GM23338 (cell line): ENCODE measurements at places on chromosomes 4 and X.

DNA sequence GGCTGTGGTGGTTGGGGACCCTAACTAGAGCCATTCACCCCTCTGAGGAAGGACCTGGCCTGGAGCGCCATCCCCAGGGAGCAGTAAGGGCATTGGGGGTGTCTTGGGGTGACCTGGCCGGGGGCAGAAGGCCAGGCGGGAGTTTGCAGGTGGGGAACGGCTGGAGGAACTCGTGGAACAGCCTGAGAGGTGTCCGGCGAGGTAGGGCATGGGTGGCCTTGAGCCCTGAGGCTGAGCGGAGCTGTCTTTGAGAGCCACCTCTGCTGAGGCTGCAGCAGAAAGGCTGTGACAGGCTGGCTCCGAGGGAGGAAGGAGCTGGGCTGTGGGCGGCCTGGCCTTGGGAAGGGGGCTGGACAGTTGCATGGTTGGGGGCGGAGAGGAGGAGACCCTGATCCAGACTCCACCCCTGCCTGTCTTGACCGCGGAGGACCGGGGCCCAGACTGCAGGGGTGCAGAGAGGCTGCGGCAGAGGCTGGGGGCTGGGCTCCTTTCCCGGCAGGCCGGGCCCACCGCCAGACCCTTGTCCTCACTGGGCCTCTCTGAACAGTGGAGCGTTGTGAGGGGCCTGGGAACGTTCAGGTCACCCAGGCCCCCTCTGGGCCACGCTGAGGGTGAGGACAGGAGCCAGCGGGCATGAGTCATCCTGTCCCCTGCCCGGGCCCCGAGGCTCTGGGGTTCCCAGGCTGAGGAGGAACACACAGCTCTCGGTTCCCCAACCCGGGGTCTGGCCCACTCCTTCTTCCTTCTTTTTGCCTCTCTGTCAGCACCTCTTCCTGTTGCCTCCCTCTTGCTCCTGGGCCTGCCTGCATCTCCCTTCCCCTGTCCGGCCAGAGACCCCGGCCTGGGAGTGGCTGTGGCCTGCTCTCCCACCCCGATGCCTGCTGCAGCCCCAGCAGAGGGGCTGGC lies 8.1 kb downstream of the SH3BP2 start:
- peak; percentile 80 for DNase-seq

- no peak for DNase-seq
Observed at GRCh38 chr4:166257891-166258290, 384.9 kb downstream of the TLL1 start.

DNA sequence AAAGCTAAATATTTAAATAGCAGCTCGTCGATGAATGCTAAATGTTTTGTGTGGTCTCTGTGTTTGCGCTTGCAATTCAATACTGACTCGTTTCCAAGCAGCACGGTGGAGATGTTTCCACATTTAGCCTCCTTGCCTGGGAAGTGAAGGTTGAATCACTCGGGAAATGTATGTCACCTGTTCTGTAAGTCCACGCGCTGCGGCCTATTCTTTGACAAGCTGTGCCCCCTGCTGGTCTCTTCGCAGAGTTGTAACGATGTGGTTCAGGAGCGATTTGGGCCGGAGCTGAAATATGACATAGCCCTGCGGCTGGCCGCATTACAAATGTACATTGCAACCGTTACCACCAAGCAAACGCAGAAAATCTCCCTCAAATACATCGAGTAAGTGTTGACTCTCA lies 89.6 kb upstream of the PRPS2 start:
- peak; percentile 85 for DNase-seq

DNA sequence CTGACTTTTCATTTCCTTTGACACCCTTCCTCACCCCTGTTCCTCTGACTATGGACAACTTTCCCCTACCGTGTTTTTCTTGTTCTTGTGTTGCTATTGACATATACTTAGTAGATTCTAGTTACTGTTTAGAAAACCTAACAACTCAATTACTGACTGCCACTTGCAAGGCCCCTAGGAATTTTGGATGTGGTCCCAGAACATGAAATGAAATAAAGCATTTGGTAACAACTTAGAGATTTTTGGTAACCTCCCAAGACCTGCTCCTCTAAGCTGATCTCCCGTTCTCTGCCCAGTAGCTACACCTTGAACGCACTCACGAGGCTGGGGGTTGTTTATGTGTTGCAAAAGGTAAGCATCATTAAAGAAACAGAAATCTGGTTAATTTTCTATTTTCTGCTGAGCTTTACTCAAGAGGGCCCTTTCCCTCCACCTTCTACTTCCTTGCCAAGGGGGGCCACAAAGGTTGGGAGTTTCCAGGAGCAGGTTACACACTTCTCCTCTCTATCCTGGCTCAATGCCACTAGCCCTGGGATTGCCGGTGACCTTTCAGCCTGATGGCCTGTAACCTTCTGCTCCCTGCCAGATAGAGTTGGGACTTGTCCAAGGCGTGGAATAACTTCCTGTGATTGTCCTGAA lies 20.5 kb downstream of the GAB3 start:
- DNase-seq: no peak

GRCh38 chrX:68944211-68944610 lies 115.4 kb downstream of the EFNB1 start:
- no peak for DNase-seq

- no peak for DNase-seq
Observed at GRCh38 chr4:108560616-108561015, 59.8 kb upstream of the RPL34 start.

DNA sequence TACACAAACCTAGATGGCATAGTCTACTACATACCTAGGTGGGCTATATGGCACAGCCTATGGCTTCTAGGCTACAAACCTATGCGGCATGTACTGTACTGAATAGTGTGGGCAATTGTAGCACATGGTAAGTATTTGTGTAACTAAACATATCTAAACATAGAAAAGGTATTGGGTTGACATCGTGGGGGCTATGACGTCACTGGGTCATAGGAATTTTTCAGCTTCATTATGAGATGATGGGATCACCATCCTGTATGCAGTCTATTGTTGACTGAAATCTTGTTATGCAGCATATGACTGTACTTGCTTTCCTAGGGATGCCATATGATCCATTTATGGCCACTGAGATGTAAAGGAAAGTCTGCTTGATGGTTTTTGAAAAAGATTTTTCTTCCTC lies 1.9 kb upstream of the EXOC1L start:
- DNase-seq: no peak

GRCh38 chr4:30866907-30867306 lies 146.7 kb downstream of the PCDH7 start:
- DNase-seq: no peak

GRCh38 chrX:18010253-18010652 lies 149.2 kb upstream of the RAI2 start:
- DNase-seq: no peak

GRCh38 chrX:107675823-107676555 lies 47.7 kb downstream of the PRPS1 start:
- DNase-seq: no peak

DNA sequence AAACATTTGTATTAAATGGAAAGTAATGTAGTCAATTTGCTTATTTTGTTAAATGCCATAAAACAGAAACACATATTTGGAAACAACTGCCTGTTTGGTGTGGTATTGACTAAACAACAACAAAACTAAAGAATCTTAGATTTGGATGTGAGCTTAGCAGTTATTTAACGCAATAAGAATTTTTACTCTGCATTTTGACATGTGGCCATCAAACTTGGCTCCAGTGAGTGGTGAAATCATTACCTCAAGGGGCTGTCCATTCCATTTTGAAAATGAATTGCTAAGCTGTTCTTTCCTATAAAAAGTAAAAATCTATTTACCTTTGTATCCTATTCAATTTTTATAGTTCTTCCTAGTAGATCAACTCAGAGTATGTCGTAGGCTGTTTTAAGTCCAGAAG lies 84.2 kb downstream of the DKK2 start:
- no peak for DNase-seq

DNA sequence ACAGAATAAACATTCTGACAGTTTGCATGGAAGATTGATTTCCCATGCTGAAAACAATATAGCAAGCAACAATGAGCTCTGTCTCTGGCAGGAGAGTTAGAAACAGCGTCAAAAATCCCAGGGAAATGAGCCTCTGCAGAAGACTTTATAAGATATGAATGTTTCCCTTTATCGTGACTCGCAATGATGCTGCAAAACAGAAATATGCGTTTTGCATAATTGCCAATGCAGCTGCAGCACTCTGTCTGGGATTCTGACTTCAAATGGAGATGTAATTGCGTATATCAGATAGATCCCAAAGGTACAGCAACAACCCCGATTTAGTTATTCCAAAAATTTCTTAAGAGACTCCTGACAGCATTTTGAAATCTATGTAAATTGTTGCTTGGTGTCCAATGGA lies 702.4 kb upstream of the EPHA5 start:
- no peak for DNase-seq

DNA sequence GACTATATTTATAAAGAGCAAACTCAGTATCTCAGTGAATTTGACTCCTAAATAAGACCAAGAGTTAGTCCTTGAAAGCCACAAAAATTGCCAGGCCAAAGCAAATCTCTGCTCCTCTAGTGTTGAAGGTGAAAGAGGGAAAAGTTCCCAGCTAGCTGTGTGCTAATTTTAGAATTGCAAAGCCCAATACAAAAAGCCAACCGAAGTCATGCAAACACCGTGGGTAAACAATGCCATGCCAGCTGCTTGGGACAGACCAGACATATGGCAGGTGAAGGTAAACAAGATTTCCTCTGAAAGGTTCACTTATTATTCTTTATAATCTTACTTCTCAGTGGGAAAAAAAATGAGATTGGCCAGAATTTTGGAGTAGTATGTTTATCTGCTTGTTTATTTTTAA lies 80.5 kb upstream of the LNX1 start:
- DNase-seq: no peak

- no peak for DNase-seq
Observed at GRCh38 chr4:183354219-183354618, 32.0 kb upstream of the CLDN24 start.

- peak; percentile 96 for DNase-seq
Observed at GRCh38 chr4:103198111-103198765, at the start of gene CENPE. CENPE (minus strand) TSS chr4:103198343; CDS start chr4:103198319, 24 bp downstream.
